ENCODE measurements at places on chromosomes 5 and 9. TPM values are rescaled to one million over a fixed set of nuclear protein-coding genes. Genes with fewer than 3 reads are reported as not detected.

DNA sequence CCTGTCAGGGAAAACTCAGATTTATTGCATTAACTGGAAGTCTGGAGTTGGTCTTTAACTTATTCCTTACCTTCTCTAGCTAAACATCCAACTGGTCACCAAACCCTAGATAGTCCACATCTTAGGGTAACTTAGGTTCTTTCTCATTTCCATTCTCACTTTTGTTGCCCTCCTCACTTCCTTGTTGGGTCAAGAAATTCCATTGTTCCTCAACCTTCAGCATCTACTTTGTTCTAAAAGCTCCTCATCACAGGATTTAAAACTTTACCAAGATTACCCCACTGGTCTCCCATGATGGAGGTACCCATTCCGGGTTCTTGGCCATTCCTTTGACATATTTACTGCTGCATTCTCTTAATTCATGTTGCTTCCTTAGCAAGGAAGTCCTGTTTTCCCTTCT is 32.1 kb downstream of the PTTG1 start:
- no peak overlapping the region for H3K4me3 ChIP-seq
- no peaks in the 10 kb centered on the region for H3K4me1 ChIP-seq
- no peak for DNase-seq
- no peaks in the 10 kb centered on the region for H3K36me3 ChIP-seq

PCDHA5 gene
- 0.69 TPM for total RNA-seq

DNA sequence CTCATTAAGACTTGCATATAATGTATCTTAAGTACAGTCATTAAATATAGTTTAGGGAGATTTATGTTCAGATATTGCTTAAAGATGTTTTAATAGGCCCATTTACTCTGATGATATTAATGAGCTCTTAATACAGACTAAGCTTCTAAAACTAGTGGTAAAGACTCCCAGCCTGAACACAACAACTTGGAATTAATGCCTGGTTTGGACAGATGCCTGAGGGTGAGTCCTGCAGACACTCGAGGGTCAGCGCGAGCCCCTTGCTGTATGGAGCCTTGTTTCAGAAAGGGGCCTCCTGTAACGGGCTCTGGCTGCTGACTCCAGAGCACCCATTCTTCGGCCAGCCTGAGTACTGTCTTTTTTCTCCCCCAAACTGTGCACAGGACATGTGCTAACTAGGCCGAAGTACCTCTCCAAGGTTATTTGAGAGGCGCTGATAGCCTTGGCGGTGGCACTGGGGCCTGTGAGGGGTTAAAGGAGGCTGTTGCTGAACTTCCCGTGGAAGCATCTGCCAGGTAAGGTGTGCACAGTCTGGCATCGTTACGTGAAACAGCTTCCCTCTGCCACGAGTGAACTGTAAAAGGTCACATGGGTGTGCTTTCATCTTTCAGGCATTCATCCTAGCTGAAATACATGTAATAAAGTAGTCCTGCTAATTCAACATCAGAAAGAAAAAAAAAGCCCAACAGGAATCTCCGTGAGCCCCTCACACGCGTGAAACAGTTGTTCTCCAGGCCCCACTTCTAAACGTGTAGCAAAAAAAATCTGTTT is 113.4 kb downstream of the MVB12B start:
- H3K27ac ChIP-seq, result no peak overlapping the region
- no peak for DNase-seq
- H3K27me3 ChIP-seq, result no peaks in the 10 kb centered on the region
- no peaks in the 10 kb centered on the region for H3K36me3 ChIP-seq
- peaks cover under 1% of the 10 kb centered on the region for H3K4me1 ChIP-seq

- no peaks in the 10 kb centered on the region for H3K27me3 ChIP-seq
- peak overlapping the region; percentile 91 for H3K27ac ChIP-seq
- H3K4me3 ChIP-seq, result no peak overlapping the region
- no peaks in the 10 kb centered on the region for H3K36me3 ChIP-seq
These were observed 5.2 kb downstream of the DOCK8 start for GRCh38 chr9:219670-220365.

BTNL3 gene
- total RNA-seq, result not detected

ERP44 gene
- 12.1 TPM for total RNA-seq

- H3K27me3 ChIP-seq, result no peaks in the 10 kb centered on the region
- H3K4me3 ChIP-seq, result no peak overlapping the region
- H3K36me3 ChIP-seq, result no peaks in the 10 kb centered on the region
- H3K27ac ChIP-seq, result no peak overlapping the region
These were observed 4.6 kb downstream of the TEX48 start for GRCh38 chr9:114677418-114677817.

Measured in esophagus muscularis mucosa (tissue), 4 donors.